ENCODE measurements at places on chromosomes 4 and X.

DNA sequence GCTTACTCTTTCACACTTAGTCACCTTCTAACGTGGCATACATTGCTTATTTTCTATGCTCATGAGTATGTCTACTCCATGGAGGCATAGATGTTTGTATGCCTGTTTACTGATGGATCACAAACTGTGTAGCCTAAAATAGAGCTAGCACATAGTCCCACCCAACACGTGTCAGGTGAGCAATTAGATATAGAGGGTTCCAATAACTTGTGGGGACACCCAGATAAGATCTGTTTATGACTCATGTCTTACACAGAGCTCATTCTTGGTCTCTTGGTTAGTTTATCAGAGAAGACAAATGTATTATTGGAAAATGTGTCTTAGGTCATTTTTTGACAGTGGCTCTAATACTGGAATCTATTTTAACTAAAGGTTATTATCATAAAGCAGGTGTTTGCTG is 6.8 kb downstream of the ZFP42 start:
- H3K36me3 ChIP-seq = no peaks in the 10 kb centered on the region
- H3K27me3 ChIP-seq = no peaks in the 10 kb centered on the region
- H3K4me3 ChIP-seq = no peak overlapping the region
- no peak for DNase-seq
- no peak overlapping the region for H3K27ac ChIP-seq

DNA sequence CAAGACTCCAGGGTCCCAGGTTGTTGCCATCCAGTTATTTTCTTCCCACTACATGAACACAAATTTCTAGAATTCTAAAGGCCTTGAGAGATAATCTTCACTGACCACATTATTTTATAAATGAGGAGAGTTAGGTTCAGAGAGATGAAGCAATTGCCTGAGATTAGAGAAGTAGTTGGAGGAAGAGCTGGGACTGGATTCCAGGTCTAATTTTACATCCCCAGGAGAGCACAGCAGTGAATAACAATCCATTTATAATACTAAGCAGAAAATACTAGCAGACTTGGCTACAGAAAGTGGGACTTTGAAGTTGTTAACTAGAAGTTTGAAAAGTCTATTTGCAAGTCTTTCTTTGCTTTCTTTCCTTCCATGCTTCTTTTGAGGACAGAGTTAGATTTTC is 231.3 kb upstream of the S100G start:
- H3K27ac ChIP-seq = no peak overlapping the region
- no peak overlapping the region for H3K4me3 ChIP-seq
- H3K4me1 ChIP-seq = no peaks in the 10 kb centered on the region

DNA sequence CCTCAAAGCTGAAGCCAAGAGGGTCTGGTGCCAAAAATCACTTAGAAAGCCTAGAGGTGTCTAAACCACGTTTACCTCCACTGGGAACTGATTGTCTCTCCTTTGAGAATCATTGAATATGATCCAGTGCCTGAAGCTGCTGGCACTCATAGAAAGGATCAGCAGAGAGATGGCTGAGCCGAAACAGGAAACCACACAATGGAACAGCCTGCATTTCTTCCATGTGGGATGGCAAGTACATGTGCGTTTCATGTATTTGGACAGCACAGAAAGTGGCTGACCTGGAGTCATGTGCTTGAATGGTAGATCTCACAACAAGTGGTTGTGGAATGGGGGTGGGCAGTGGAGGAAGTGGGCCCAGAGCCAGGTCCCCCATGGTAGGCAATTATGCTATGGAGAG is 533.7 kb downstream of the INPP4B start:
- no peaks in the 10 kb centered on the region for H3K4me1 ChIP-seq
- no peak overlapping the region for H3K4me3 ChIP-seq
- DNase-seq = no peak
- H3K36me3 ChIP-seq = no peaks in the 10 kb centered on the region
- no peak overlapping the region for H3K27ac ChIP-seq

GRCh38 chr4:179112441-179113170 is 1670.4 kb upstream of the AGA start:
- H3K27me3 ChIP-seq = no peaks in the 10 kb centered on the region
- H3K36me3 ChIP-seq = no peaks in the 10 kb centered on the region
- H3K27ac ChIP-seq = no peak overlapping the region
- H3K4me1 ChIP-seq = peaks cover 3% of the 10 kb centered on the region

- H3K27me3 ChIP-seq = no peaks in the 10 kb centered on the region
- H3K36me3 ChIP-seq = no peaks in the 10 kb centered on the region
- no peak overlapping the region for H3K27ac ChIP-seq
- H3K4me1 ChIP-seq = no peaks in the 10 kb centered on the region
These were observed 323.2 kb downstream of the IL1RAPL1 start for GRCh38 chrX:28910487-28910886.

GRCh38 chr4:130028552-130028951 is 932.6 kb downstream of the C4orf33 start:
- H3K27ac ChIP-seq = no peak overlapping the region
- no peak for DNase-seq
- H3K27me3 ChIP-seq = no peaks in the 10 kb centered on the region
- no peak overlapping the region for H3K4me3 ChIP-seq

GRCh38 chr4:19262467-19262866 is 989.2 kb upstream of the SLIT2 start:
- DNase-seq = no peak
- H3K36me3 ChIP-seq = no peaks in the 10 kb centered on the region
- H3K4me1 ChIP-seq = no peaks in the 10 kb centered on the region
- H3K27ac ChIP-seq = no peak overlapping the region
- H3K4me3 ChIP-seq = no peak overlapping the region

DNA sequence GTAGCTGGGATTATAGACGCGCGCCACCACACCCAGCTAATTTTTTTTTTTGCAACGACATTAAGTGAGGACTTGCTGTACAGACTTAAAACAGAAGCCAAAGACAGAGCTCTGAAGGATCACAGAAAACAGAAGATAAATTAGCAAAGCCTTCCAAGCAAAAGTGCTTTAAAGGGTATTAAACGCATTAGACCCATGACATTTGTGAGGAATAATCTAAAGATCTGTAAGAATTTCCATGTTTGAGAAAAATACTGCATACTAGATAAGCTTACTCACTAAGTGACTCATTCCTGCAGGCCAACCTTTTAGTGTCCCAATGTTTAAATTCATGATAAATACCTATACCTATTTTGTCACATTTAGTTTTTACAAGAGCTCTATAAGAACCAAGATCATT is 27.4 kb downstream of the SMARCA1 start:
- peaks cover 2% of the 10 kb centered on the region for H3K4me1 ChIP-seq
- H3K36me3 ChIP-seq = peaks cover 38% of the 10 kb centered on the region
- peak; percentile 33 for DNase-seq
- H3K4me3 ChIP-seq = no peak overlapping the region

DNA sequence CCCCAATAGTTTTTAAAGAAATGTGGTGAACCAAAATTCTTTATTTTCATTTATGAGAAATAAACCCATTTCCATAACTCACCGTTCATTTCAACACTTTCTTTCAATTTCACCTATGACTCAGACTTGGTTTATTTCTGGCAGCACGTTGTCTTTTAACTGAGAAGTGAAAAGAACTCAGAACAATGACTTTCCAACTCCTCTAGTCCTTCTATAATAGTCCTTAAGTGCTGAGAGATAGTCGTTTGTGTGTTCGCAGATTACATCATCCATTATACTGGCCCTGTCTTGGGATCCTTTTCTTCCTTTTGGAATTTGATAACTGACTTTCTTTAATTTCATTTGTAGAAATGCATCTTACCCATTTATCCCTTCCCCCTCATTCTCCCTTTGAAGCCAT is 113.6 kb downstream of the GLUD2 start:
- DNase-seq = no peak
- H3K36me3 ChIP-seq = no peaks in the 10 kb centered on the region
- H3K4me3 ChIP-seq = no peak overlapping the region
- no peaks in the 10 kb centered on the region for H3K27me3 ChIP-seq
- no peak overlapping the region for H3K27ac ChIP-seq

- H3K27me3 ChIP-seq = peaks cover 3% of the 10 kb centered on the region
- no peaks in the 10 kb centered on the region for H3K36me3 ChIP-seq
- no peak for DNase-seq
- H3K27ac ChIP-seq = no peak overlapping the region
- H3K4me1 ChIP-seq = no peaks in the 10 kb centered on the region
- H3K4me3 ChIP-seq = no peak overlapping the region
These were observed 8.2 kb upstream of the CNOT6L start for GRCh38 chr4:77827343-77827742.

- no peak overlapping the region for H3K27ac ChIP-seq
- peaks cover 4% of the 10 kb centered on the region for H3K36me3 ChIP-seq
- no peak overlapping the region for H3K4me3 ChIP-seq
These were observed 32.9 kb downstream of the MED28 start for GRCh38 chr4:17647176-17647806.

DNA sequence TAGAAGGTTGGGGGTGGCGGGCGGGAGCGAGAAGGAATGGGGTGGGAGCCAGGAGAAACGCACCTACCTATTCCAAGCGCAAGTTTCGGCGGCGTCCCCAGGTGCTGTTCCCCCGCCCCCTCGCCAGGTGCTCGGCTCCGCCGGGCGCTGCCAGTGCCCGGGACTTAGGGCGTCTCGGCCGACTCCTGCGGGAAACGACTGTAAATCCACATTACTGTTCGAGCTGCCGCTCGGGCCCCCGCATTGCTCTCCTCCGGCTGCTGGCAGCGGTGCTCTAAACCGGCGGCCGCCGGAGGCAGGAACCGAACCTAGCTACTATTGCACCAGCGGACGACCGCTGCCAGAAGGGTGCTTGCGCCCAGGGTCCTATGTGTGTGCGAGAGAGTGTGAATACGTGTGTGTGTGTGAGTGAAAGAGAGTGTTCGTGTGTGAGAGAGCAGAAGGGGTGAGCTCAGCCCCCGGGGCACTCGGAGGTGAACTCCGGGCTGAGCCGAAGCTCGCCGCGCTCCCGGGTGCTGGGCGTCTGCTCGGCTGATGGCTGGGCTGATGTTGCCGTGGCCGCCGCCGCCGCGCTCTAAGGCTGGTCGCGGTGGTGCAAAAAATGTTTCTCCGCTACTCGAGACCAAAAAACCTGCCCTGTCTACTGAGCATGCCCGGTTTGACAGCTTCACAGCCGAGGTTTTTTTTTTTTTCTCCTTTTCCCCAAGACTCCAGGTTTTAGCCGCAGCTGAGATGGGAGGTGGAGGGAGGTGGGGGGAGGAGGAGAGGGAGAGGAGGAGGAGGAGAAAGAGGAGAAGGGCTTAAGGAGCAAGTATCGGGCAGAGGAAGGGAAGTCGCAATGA is 115.7 kb upstream of the TEX13C start:
- H3K4me3 ChIP-seq = peak overlapping the region; percentile 51
- H3K36me3 ChIP-seq = no peaks in the 10 kb centered on the region
- peaks cover 26% of the 10 kb centered on the region for H3K27me3 ChIP-seq
- no peak overlapping the region for H3K27ac ChIP-seq
- peaks cover 5% of the 10 kb centered on the region for H3K4me1 ChIP-seq

DNA sequence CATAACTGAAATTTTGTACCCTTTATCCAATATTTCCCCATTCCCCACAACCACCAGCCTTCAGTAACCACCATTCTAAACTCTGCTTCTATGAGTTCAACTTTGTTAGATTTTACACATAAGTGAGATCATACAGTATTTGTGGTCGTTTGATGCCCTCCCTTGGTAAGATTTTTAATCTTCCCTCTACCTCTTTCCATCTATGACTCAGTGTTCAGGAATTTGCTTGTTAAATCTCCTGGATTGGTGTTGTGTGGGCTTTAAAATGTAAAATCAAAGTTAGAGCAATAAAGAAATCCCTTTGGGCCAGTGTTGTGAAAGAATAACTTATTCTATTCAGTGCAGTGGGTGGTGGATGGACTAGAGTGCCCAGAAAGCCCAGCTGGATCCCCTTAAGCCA is 37.4 kb downstream of the SLC16A2 start:
- no peaks in the 10 kb centered on the region for H3K4me1 ChIP-seq
- no peak overlapping the region for H3K4me3 ChIP-seq
- H3K27ac ChIP-seq = no peak overlapping the region
- H3K27me3 ChIP-seq = no peaks in the 10 kb centered on the region

GRCh38 chr4:78370631-78371372 is 180.8 kb upstream of the ANXA3 start:
- peaks cover 23% of the 10 kb centered on the region for H3K36me3 ChIP-seq
- no peaks in the 10 kb centered on the region for H3K27me3 ChIP-seq
- DNase-seq = no peak
- H3K4me1 ChIP-seq = peaks cover 1% of the 10 kb centered on the region

DNA sequence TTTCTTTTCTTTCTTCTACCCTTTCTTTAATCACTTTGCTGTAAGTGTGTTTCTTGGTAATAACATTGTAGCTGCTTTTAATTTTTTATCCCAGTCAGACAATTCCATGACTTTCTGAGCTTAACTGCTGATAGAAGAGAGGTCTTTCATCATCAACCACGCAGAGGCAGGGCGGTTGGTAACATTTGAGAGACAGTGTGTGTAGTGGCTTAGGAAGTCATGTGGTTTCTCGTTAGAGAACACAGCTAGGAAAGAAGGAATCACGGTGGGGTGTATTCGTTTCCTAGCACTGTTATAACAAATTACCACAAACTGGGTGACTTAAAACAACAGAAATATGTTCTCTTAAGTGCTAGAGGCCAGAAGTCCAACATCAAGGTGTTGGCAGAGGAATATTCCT is 11.5 kb downstream of the PRPS2 start:
- no peaks in the 10 kb centered on the region for H3K4me1 ChIP-seq
- no peak for DNase-seq
- H3K4me3 ChIP-seq = no peak overlapping the region
- no peaks in the 10 kb centered on the region for H3K27me3 ChIP-seq

DNA sequence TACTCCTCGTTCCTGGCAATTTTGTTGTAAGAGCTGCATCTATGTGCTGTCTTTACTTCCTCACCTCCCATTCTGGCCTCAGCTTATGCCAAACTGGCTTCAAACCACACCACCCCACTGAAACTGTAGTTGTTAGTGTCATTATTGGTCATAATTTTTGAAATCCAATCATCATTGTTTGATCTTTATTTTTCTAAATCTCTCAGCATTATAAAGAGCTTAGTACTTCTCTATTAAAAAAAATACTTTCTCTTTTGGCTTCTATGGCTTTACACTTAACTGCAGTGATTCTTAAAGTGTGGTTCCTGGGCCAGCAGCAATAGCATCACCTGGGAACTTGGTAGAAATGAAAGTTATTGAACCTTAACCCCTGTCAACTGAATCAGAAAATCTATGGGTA is 83.5 kb upstream of the GRPR start:
- H3K4me3 ChIP-seq = no peak overlapping the region
- H3K36me3 ChIP-seq = no peaks in the 10 kb centered on the region
- no peak overlapping the region for H3K27ac ChIP-seq

- no peak overlapping the region for H3K27ac ChIP-seq
- DNase-seq = no peak
- H3K4me3 ChIP-seq = no peak overlapping the region
- H3K4me1 ChIP-seq = peaks cover 11% of the 10 kb centered on the region
- H3K36me3 ChIP-seq = peaks cover 4% of the 10 kb centered on the region
- peaks cover 55% of the 10 kb centered on the region for H3K27me3 ChIP-seq
These were observed 2.3 kb downstream of the TRIM2 start for GRCh38 chr4:153206534-153206933.
